Stimulated activated naive CD4-positive, alpha-beta T cell (primary cell): ENCODE measurements at places on chromosomes 4 and X.

GRCh38 chr4:145681956-145682355 is 2.0 kb downstream of the C4orf51 start:
- DNase-seq = no peak

DNA sequence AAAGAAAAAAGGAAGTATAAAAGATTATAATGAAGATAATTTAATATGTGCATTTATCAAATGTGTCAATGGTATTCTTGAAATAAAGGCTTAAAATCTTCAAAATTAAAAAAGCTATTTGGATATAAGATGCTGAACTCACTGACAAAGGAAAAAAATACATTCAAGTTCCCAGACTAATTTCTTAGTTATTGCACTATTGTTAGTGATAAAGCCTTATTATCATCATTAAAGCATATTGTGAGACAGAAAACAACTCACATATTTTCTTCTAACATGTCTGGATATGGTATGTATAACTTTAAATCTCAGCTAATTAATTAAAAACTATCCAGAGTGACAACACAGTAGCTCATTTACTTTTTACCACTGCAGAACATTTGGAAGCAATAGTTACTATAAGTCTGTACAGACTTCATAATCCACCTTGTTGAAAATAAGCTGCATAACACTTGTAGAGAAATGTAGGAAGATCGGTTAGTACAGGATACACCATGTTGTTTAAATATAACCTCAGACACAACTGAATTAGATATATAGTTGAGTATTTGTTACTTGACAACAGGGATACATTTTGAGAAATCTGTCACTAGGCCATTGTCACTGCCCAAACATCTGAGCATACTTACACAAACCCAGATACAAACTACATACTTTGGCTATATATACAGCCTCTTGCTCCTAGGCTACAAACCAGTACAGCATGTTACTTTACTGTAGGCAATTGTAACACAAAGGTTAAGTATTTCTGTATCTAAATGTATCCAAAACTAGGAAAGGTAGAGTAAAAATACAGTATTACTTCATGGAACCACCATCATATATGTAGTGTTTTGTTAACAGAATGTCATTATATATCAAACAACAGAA is 12.8 kb upstream of the FAM200B start:
- DNase-seq = no peak

DNA sequence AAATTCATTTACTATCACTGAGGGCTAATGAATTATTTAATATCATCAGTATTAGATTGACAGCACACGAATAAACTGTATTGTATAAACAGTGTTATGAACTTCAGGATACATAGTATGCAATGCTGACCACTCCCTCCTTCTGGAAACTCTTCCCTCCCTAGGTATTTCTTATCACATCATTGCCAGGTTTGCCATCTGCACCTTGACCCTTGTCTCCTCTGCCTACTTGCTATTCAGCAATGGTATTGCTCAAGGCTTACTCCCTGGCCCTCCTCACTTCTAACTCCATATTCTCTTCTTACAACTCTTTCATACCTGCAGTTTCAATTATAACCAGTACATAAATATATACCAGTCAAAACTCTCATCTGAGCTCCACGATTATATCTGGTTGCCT is 38.9 kb downstream of the ATP8A1 start:
- DNase-seq = no peak

GRCh38 chrX:115372152-115372551 is 82.6 kb downstream of the LUZP4 start:
- DNase-seq = no peak

GRCh38 chr4:8574796-8575370 is 5.3 kb upstream of the GPR78 start:
- DNase-seq = no peak

DNA sequence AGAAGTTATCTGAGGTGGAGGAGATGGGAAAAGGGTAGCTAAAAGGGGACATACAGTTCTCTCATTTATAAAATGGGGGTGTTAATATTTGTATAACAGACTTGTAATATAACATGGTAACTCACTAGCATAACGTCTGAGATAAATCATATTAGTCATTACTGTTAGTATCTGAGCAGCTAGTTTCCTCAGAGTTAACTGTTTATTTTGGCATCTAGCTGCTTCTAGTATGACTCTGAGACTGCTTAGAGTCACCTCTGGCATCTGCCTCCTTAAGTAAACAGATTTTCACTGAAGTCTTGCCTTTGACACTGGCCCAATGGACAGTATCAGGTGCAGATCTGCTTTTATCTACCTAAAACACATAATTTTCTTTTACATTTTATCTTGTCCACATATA is 58.1 kb downstream of the SLC30A9 start:
- no peak for DNase-seq

DNA sequence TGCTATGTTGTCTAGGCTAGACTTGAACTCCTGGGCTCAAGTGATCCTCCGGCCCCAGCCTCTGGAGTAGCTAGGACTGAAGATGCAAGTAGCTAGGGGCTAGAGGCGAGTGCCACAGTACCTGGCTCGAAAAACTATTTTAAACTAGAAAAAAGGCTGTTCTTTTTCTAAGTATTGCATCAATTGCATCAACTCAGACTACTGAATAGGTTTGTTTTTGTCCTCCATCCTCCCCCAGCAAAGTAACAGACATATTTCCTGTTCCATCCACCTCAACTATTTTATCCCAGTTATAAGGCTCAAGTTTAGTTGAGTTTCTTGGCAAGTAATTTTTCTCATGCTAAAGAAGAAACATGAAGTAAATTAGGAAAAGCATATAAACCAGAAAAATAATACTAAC is 4.1 kb downstream of the SH3RF1 start:
- no peak for DNase-seq

DNA sequence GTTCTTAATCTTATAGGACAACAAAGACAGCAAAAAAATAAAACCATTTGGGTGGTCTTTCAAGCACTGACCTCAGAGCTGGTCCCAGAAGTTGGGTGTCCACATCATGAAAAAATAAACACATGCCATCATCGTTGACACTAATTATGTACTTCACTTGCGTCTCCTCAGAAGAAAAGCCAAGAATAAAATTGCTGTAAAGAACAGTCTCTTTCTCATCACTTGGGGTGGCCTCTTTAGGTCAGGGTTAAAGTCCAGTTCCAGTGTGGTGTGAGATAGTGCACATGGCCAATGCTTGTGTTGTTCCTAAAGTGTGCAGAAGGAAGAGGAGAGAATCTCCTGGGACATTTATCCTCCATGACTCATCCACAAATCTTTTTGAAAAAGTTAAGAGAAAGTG is 49.5 kb upstream of the IBSP start:
- DNase-seq = no peak

DNA sequence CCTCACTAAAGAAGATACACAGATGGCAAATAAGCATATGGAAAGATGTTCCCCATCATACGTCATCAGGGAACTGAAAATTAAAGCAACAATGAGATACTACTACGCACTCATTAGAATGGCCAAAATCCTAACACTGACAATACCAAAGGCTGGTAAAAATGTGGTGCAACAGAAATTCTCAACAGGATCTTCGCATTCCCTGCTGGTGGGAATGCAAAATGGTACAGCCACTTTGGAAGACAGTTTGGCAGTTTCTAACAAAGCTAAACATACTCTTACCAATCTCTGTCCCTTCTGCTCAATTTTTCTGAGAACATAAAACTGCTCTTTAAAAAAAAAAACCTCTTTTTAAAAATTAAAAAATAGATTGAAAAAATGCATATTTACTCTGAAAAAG is 300.2 kb downstream of the FBXW7 start:
- no peak for DNase-seq

- DNase-seq = no peak
These were observed 676.7 kb upstream of the TENM3 start for GRCh38 chr4:181566490-181566889.

GRCh38 chr4:173039617-173040577 is 128.7 kb upstream of the GALNT7 start:
- no peak for DNase-seq

- DNase-seq = no peak
These were observed 208.2 kb downstream of the TMA16 start for GRCh38 chr4:163702736-163703135.

GRCh38 chrX:64642482-64642881 is 247.2 kb upstream of the MTMR8 start:
- no peak for DNase-seq

- no peak for DNase-seq
These were observed 57.5 kb downstream of the FAM13A start for GRCh38 chr4:88999392-88999930.

DNA sequence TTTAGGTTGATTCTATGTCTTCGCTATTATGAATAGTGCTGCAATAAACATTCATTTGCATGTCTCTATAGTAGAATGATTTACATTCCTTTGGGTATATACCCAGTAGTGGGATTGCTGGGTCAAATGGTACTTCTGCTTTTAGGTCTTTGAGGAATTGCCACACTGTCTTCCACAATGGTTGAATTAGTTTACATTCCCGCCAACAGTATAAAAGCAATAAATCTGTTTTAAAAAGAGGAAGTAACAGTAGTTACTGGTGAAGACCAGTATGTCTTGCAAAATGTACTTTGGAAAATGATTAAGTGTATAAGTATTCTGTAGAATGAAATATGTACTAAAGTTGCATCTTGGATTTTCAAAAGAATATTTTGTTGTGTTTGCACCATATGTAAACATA is 77.3 kb downstream of the SHROOM4 start:
- no peak for DNase-seq

DNA sequence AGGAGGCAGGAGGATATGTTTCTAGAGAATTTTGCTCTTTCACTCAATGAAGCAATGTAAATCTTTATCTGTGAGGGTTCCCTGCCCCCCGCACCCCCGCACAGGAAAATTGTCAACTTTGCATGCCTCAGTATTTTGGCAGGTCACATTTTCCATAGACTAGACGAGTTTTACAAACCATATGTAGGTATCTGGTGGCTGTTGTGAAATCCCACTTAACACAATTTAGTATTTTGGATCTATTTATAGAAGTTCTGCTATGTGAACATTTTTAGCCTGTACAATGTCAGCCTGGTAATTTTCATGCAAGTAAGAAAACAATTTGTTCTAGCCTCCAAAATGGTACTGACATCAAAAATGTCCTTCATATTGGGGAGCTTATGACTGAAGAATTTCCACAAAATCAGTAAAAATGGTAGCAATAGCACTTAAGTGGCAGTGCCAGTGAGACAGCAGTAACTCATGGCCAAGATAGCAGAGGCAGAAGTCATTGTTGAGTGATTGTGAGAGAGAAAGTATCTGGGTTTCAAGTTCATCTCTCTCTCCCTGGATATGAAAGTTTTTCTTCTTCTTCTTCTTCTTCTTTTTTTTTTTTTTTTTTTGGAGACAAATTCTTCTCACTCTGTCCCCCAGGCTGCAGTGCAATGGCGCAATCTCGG is 12.4 kb upstream of the FRYL start:
- DNase-seq = no peak

GRCh38 chr4:164701665-164702064 is 52.3 kb upstream of the SMIM31 start:
- no peak for DNase-seq

- no peak for DNase-seq
These were observed 148.1 kb downstream of the PLS3 start for GRCh38 chrX:115709039-115709438.

- DNase-seq = no peak
These were observed 6.4 kb downstream of the ZCCHC18 start for GRCh38 chrX:104118765-104119164.

- DNase-seq = no peak
These were observed 1125.8 kb downstream of the STIM2 start for GRCh38 chr4:27986476-27986875.

DNA sequence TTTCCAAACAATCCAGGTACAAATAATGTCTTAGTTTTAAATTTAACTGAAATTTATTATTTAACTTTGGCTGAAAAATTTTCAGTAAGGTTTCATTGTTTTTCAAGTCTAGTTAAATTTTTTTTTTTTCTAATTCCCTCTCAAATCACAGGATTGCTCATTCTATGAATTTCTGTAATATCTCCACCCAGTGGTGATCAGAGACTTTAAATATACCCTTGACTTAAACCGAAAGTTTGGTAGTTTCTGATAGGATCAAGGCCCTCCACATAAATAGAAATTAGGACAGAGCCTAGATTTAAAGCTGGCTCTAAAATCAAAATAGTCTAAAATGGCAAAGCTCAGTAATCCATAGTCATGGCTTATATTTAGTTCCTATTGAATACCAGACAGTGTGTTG is 175.4 kb downstream of the TBCK start:
- no peak for DNase-seq

- no peak for DNase-seq
These were observed 4.7 kb downstream of the NEUROG2 start for GRCh38 chr4:112511093-112511802.

DNA sequence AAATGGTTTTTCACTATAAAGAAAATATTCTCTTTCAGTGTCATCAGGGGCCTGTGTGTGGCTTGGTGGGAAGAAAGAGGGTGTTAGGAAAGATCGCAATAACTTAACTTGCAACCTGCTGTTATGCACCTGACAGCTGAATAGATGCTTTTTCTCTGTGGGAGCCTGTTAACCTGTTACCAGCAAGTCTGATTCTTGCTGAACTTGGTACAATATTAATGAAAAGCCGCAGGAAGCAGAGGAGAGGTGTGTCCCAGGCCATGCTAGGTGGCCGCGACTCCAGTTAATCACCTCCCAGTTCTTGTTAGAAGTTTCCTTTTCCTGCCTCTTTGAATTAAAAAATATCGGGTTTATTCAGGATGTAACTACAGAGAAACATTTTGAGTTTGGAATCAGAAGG is 494.8 kb upstream of the AGA start:
- no peak for DNase-seq

DNA sequence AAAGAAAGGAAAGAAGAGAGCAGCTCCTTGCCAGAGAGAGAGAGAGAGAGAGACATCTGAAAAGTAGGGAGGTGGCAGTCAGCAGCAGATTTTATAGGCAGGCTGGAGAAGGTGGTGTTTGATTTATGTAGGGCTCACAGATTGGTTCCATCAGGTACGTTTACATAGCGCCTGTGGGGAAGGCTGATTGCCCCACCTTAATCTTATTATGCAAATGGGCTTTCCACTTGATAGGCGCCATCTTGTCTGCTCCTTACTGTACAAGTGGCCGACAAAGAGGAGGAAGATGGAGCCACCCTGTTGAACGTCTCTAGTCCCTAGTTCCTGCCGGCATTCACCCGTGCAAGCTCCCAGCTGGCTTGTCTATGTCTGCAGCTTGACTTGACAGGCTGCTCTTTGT is 49.1 kb upstream of the DHRSX start:
- DNase-seq = no peak

DNA sequence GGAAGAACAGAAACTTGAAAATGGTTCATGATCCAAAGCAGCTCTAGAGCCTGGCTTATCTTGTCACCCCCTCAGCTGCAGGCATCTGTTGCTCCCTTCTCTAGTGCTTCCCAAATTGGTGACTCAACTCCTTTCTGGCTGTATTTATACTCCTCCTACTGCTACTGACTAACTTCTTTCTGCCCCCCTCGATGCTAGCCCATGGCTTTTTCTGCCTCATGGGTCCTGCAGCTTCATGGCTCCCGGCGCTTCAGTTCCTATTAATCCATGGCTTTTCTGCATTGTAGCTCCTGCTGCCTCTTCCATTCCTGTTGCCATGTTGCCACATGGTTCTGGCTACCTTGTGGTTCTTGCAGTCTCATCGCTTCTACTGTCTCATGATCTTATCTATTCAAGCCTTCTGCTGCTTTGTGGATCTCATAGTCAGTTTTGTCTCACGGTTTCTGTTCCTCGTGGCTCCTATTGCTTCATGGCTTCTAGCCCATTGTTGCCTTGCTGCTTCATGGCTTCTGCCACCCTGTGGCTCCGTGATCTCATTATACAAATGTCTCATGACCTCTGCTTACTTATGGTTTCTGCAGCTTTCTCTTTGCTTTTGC is 48.1 kb downstream of the SMC1A start:
- no peak for DNase-seq

- DNase-seq = no peak
These were observed 11.3 kb upstream of the LONRF3 start for GRCh38 chrX:118963159-118963558.
